ENCODE measurements at places on chromosomes 12 and 14.

DNA sequence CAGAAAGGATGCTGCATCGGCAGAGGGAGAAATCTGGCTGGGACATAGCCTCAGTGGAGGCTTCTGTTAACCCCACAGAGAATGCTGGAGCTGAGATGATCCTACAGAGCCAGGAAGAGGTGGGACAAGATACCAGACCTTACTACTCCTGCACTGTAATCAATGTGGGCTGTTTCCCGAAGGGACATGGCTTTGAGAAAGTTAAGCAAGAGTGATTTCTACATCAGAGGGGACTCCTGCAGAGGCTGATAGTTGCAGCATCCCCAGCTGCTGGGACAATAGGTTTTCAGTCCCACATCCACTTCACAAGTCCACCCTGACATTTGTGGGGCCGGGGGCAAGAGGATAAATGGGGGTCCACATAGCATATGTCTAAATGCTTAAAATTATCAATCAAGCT, 22.5 kb upstream of the CMKLR1 start:
- DNase-seq: no peak

GRCh38 chr12:99985129-99985570, 414 bp upstream of the ANKS1B start:
- DNase-seq: no peak

DNA sequence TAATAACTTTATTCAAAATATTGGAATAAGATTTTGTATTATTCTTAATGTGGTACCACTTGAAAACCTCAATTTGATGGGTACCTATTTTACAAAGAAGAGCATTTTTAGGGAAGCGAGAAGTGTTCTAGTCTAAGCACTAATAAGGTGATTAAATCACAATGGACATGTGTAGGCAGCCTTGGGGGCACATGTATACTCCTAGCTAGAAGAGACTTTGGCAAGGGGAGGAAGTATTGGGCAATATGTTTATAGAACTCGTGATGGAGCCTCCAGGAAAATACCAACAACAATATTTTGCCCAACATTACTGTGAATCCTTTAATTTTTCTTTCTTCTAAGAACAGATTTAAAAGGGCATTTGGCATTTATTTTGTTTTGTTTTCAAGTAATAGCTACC, 280.3 kb downstream of the ADAMTS20 start:
- DNase-seq: no peak

GRCh38 chr12:11764837-11765236, 115.4 kb downstream of the ETV6 start:
- DNase-seq: no peak

- no peak for DNase-seq
Measured at GRCh38 chr12:107605293-107605692, 80.3 kb upstream of the PWP1 start.

DNA sequence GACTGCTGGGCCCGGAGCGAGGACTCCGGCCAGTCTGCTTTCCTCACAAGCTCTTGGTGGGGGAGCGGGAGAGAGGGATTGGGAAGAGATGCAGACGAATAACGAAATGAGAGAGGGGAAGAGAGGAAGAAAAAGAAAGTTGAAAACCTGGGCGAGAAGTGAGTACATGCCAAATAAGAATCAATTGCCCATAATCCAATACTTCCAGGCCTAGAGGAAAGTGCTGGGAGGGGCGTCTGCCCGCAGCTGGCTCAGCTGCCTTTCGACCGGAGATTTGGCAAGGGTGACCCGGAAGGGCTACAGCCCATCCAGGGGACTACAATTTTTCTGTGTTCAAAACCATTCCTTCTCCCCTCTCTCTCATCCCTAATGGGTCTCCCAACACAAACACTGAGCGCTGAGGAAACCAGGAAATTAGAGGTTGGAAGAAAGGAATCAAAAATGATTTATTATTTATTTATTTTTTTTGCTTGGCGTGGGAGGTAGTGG, 4.9 kb downstream of the NKX2-1 start:
- no peak for DNase-seq

- DNase-seq: no peak
Measured at GRCh38 chr12:25422241-25422640, 130.8 kb downstream of the LMNTD1 start.

GRCh38 chr12:10170216-10170615, 1.7 kb downstream of the OLR1 start:
- no peak for DNase-seq

DNA sequence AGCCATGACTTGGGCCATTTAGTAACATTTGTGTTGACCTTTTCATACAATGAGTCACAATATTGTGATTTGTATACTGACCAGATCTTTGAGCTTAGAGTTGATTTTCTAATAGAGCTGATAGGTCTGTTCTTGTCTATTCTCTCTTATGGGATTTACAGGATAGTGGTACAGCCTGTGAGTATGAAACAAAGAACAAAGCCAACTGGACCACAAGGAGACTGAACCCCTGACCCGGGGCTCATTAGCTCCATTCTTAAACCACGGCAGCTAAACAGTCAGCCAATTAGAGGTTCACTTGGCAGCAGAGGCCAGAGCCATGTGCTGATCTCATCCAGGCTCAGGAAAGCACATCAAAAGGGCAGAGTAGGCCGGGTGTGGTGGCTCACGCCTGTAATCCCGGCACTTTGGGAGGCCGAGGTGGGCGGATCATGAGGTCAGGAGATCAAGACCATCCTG, 59.1 kb upstream of the GNPNAT1 start:
- no peak for DNase-seq

GRCh38 chr14:22535916-22536315, 53.1 kb downstream of the DAD1 start:
- no peak for DNase-seq

DNA sequence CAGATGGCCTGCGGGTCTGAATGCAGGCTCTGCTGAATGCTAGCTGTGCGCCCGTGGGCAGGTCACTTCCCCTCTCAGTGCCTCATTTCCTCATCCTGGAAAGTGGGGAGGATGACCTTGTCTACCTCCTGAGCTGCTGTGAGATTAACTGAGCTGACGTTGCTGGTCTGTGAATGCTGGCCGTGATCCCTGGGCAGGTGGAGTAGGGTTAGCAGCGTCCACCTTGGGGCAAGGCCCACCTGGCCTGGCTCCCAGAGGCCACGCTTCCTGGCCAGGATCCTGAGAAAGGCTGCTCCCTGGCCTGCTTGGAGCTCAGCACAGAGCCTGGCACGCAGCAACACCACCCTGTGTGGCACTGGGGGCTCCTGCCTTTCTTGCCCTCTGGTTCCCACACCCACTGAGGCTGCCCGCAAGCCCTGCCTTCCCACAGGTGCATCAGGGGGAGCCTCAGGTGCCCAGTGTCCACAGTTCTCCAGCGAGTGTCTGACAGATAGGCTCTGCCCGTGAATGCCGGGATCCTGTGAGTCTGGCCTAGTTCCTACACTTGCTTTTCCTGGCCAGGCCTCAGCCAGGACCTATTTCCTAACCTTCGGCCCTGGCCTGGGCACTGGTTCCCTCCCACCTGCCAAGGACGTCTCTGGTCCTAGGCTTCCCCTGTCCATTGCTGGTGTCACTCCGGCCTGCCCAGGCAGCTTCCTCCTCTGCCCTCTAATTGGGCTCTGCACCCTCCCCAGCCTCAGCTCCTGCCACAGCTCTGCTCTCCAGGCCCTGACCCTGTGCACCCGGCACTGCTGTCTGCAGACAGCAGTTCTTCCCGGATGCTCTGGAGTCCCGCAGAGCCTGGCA, 37.2 kb upstream of the TDRD9 start:
- no peak for DNase-seq

- no peak for DNase-seq
Measured at GRCh38 chr12:110896559-110896958, 23.8 kb downstream of the MYL2 start.

DNA sequence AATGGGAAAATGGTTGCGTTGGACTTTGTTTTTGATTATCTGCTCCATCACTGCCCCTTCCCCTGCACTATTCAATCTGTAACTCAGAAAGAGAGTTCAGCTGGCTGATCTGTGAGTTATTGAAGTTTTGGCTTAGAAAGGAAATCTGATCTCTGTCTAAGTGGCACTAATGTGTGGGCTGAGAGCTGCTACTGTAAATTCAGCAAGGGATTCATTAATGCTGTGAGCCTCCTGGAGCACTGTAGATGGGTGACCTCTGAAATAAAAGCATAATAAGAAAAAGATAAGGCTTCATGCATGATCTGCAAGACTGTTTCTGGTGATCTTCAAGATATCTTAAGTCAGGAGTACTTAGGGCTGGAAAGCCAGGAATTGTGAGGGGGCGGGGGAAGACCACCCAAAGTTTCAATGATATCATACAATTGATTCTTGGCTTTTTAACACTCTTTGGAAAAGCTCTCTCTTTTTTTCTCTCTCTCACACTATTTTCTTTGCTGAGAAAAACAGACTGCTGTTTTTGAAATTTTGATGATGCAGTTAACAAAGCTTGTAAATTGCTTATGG, 101.1 kb downstream of the C12orf75 start:
- DNase-seq: no peak

DNA sequence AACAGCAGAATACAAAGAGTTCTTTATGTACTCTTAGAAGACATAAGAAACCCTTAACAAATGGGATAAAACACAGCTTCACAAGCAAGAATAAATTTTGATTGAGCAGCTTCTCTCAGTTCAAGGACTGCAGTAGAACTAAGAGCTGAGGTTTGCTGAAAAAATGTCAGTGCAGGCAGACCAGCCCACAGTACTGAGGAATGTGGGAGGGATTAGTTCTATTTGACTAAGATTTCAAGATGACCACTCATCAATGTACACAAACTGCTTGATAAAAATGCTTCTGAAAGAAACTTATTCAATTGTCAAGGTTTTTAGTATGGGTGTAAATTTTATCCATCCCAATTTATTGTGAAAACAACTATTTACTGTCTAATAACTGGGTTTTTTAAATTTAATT, 138.4 kb downstream of the SEC23A start:
- no peak for DNase-seq

DNA sequence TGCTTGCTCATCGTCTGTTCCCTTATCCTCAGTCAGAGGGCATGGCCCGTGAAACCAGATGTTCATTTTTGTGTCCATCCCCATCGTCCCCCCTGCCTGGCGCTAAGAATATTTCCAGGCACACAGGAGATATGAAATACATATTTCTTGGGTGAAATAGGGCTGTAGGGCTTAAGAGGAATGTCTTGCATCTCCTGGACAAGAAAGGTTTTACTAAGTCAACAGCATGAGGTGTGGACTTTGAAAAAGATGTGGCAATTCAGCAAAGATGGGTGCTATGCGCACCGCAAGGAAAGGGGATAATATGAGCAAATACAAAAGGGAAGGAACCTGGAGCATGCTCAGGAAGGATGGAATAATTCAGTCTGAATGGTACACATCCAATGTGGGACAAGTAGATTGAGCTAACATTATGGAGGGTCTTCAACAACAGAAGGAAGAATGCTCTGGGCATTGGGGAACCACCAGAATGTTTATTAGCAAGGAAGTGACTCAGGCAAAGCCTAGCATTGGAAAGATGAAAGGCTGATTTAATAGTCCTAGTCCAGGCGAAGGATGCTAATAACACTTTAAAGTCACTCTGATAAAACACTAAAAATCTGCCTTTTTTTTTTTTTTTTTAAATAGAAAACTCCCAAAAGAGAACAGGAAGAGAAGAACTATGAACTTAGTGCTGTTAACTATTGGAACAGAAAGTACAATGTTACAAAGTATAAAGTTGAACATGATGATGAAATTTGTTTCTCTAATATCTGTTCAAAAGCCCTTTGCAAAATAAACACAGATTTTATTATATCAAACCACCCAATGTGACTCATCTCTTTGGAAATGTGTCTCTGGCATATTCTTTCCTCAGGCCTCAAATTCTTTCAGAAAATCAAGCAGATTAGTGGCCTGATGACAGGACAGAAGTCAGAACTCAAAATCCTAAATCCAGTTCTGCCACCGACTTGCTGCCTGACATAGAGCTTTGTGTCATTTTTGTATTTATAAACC, 449.5 kb downstream of the BCAT1 start:
- no peak for DNase-seq

DNA sequence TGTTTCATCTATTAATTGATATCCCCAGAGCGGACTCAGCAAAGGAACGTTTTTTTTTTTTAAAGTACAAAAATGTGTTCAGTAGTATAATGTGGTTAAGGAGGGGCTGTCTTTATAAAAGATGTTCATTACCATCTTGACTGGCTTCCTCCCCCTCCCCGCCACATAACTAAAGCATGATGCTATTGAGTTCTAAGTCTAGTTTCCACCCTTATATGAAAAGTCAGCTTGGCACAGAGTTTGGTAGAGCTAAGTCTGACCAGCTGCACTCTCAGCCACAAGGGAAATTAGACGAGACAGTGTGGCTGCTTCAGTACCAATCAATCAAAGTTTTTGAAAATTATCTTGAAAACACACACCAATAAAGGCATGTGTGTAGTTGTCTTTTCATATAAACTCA, 1.9 kb upstream of the MYBPC1 start:
- no peak for DNase-seq

DNA sequence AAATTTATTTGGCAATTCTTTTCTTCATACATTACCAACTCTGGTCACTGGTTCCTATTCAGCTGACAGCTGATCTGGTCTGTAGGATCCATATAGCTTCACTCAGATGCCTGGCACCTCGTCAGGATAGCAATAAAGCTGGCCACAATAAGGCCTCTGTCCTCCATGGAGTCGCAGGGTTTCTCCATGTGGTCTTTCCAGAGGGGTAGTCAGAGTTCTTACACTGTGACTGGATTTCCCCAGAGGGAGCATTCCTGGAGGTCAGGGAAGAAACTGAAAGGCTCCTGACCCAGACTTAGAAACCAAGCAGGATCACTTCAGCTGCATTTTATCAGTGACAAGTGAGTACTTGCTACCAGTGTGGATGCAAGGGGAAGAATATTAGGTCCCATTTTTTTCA, 34.9 kb upstream of the SIX1 start:
- DNase-seq: no peak

- no peak for DNase-seq
Measured at GRCh38 chr12:76611533-76611932, 52.0 kb upstream of the OSBPL8 start.

DNA sequence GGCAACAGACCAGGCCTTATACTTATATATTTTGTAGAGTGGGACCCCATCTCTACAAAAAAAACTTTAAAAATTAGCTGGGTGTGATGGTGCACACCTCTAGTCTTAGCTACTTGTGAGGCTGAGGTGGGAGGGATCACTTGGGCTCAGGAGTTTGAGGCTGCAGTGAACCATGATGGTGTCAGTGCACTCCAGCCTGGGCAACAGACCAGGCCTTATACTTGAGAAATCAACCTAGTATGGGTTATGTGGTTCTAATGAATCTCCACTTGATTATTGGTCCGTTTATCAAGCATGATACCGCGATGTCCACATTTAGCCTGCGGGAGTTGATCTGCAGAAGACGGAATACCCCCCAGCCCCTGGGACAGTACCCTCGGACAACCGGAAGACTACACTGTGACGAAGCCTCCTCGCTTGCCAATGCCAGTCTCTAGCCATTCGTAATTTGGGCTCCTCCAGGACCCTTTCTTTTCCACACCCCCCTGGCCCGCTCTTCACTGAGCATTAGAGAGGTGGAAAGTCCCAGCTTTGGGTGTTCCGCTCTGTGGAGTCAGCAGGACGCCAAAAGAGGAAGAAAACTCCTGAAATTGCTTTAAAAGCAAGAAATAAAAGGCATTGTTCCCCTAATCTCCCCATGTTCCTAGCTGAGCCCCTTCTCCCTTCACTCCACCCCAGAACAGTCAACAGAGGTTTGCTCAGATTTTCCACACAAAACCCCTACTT, 19.4 kb downstream of the LTBP2 start:
- DNase-seq: peak; percentile 67
